ENCODE measurements at places on chromosomes 7 and 10.
A peak's percentile ranks its signal among the peaks of the same experiment; 100 is the strongest.

DNA sequence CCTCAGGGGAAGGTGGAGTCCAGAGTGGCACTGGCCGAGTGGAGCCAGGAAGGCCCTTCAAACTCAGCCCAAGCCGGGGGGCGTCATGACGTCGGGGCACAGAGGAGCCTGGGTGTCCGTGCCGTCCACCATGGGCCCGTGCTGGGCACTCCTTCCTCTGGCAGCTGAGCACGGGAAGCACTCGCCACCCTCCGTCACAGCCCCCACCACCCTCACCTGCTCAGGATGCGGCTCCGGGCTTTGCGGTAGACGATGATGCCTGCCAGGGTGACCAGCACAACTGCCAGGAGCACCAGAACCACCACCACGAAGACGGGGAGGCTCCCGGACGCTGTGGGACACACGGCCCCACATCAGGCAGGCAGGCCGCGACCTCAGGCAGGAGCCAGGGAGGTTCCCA, 8.1 kb downstream of the ADAM8 start:
- no peak for DNase-seq

GRCh38 chr7:112045222-112045621, 161.0 kb downstream of the DOCK4 start:
- no peak for DNase-seq

DNA sequence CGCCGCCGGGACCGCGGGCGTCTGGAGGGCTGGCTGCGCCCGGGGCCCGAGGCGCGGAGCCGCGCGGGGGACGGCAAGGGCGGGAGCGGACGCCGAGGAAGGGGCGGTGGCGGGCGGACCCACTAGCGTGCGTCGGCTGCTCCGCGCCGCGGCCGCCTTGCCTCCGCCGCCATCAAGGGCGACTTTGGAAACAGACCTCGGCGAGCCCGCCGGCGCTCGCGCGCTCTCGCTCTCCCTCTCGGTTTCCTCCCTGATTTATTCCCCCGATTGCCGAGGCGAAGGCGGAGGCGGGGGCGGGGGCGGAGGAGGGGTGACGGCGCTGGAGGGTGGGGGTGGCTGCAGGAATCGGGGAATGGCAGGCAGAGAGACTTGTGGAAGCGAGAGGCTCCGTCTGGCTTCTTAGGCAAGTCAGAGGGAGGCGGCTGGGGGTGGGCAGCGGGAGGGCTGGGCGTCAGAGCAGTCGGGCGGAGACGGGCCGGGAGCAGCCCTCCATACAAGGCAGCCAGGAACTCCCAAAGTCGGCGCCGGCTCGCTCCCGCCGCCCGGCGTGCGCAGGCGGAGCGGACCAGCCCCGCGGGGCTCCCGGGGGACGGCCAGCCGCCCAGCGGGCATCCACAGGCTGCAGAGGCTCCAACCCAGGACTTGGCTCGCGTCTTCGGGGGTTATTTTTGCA, at the start of gene CACNA2D1:
Gene CACNA2D1, minus strand, starts transcription at position 231 of the 673 bp plus-strand sequence.
- DNase-seq = peak; percentile 64

DNA sequence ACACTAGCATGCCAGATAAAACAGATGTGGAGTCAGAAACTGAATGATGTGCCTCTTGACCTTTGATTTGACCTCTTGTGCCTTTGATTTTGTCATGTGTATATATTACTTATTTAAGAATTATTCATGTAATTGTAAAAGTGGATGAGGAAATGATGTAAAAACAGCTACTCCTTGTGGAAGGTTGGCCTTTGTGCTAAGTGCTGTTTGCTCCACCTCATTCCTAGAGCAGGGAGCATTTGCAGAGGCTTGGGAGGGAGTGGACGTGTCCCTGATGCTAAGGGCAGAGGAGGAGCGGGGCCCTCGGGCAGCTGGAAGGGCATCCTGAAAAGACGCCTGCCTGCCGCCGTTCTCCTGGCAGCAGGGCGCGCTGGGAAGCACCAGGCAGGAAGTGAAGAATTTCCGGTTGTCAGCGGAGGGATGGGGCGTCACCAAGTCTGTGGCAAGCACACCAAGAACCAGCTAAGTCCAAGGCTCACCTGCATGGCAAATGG, 197.6 kb upstream of the ZNF32 start:
- DNase-seq = no peak

DNA sequence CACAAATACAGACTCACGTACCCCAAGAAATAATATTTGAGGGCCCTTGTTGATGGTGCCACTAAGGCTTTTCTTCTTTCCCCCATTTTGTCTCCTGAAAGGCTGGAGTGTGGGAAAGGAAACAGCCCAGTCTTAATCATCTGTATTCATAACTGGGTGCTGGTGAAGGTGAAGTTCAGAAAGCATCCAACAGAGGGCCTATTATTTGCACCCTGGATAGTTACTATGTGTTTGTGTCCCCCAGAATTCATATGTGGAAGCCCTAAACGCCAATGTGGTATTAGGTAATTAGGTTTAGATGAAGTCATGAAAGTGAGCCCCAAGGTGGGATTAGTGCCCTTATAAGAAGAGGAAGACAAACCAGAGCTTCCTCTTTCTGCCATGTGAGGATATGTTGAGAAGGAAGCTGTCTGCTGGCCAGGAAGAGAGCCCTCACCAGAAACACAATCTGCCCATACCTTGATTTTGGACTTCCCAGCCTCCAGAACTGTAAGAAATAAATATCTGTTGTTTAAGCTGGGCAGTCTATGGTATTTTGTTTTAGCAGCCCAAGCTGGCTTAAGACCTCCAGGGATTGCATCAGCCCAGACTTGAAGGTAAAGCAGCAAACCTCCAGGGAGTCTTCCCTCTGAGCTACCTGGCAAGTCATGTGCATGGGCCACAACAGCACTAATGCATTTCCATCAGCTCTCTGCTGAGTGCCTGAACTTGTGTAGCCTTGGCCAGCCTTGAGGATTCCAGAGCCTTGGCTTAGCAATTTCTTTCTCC, 90.0 kb upstream of the ADRB1 start:
- no peak for DNase-seq

GRCh38 chr7:148127374-148127773, 463.2 kb upstream of the C7orf33 start:
- DNase-seq = no peak

DNA sequence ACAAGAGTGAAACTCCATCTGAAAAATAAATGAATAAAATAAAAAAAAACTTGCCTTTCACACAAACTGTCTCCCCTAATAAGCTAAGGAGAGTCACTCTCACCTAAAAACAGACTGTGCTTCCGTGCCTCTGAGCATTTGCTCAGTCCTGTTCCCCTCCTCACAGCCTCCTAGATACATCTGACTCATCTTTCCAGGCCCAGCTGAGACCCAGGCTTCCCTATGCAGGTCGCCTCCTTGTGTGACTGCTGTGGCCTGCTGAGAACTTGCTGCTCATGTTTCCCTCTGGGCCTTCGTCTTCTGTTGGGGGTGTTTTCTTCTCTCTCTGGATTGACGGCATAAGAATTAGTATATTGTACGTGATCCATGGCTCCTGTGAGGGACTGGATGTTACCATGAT, 777.7 kb downstream of the LRMDA start:
- no peak for DNase-seq

GRCh38 chr7:5349005-5349380, 66.2 kb downstream of the SLC29A4 start:
- no peak for DNase-seq

Data from amniotic stem cell (primary cell).